ENCODE measurements at places on chromosomes 7 and 10.

GRCh38 chr10:131418681-131419080 lies 107.2 kb upstream of the TCERG1L start:
- no peak for DNase-seq

DNA sequence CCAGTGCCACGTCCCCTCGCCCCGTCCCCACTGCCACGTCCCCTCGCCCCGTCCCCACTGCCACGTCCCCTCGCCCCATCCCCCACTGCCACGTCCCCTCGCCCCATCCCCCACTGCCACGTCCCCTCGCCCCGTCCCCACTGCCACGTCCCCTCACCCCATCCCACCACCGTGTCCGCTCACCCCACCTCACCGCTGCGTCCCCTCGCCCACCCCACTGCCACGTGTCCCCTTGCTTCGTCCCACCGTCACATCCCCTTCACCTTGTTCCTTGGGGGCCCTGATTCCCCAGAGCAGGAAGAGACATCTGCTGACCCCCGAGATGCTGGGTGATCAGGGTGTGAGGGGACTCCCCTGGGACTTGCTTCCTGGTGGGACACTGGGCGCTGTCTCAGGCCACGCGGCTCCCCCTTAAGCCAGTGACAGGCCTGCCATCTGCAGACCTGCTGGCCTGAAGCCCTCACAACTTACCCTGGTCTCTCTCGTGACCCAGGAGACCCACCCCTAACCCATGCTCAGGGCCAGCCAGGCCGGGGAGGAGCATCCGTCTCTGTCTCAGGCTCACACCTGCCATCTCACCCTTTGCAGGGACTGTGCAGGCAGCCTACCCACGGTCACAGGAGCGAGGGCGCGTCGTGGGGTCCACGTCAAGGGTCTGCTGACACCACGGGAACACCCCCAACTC lies 260.4 kb downstream of the ELFN1 start:
- DNase-seq: no peak

- DNase-seq: no peak
These were observed 67.5 kb upstream of the ARHGAP21 start for GRCh38 chr10:24791084-24791726.

DNA sequence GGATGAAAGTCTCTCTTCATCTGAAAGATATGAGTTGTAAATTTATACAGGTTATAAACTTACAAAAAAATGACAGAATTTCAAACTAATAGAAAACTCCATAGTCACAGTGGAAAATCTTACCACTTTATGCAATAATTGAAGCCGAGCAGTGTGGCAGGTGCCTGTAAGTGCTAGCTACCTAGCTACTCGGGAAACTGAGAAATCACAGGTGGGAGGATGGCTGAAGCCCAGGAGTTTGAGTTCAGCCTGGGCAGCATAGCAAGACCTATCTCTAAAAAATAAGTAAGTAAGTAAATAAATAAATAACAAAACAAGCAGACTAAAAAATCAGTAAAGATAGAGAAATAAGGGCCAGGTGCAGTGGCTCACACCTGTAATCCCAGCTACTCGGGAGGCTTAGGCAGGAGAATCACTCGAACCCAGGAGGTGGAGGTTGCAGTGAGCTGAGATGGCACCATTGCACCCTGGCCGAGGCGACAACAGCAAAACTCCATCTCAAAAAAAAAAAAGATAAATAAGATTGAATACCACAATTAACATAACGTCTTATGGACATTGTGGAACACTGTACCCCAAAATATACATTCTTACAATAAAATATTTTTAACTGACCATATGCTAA lies 61.9 kb downstream of the TRIM24 start:
- no peak for DNase-seq

DNA sequence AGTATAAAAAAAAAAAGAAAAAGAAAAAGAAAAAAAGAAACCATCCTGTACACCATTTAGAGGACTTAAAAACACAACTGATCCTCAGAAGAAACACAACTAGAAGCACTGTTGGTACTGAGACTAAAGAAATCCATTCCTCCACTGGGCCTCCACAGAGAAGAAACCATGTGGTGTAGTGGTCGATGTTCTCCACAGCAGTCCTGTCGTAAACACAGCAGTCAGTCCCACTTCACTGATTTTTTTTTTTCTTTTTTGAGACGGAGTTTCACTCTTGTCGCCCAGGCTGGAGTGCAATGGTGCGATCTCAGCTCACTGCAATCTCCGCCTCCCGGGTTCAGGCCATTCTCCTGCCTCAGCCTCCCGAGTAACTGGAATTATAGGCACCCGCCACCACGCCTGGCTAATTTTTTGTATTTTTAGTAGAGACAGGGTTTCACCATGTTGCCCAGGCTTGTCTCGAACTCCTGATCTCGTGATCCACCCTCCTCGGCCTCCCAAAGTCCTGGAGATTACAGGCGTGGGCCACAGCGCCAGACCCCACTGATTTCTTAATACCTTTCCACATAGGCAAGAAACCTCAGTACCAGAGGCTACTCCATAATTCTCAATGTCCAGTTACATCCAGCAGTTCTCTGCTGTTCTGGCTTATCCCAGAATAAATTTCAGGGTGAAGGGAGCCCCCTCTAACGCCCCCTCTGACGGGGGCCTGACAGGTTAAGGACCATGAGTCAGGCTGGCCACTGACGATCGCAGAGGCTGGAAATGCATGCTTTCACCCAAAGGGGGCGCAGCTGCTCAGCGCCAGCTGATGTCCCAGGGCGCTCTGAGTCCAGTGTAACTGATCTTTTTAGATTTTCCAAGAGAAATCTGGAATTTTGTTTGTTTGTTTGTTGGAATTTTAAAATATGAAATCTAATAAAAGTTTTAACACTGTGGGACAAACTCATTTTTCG lies 24.8 kb upstream of the FFAR4 start:
- DNase-seq: no peak

GRCh38 chr7:11612737-11613136 lies 219.3 kb downstream of the THSD7A start:
- no peak for DNase-seq

DNA sequence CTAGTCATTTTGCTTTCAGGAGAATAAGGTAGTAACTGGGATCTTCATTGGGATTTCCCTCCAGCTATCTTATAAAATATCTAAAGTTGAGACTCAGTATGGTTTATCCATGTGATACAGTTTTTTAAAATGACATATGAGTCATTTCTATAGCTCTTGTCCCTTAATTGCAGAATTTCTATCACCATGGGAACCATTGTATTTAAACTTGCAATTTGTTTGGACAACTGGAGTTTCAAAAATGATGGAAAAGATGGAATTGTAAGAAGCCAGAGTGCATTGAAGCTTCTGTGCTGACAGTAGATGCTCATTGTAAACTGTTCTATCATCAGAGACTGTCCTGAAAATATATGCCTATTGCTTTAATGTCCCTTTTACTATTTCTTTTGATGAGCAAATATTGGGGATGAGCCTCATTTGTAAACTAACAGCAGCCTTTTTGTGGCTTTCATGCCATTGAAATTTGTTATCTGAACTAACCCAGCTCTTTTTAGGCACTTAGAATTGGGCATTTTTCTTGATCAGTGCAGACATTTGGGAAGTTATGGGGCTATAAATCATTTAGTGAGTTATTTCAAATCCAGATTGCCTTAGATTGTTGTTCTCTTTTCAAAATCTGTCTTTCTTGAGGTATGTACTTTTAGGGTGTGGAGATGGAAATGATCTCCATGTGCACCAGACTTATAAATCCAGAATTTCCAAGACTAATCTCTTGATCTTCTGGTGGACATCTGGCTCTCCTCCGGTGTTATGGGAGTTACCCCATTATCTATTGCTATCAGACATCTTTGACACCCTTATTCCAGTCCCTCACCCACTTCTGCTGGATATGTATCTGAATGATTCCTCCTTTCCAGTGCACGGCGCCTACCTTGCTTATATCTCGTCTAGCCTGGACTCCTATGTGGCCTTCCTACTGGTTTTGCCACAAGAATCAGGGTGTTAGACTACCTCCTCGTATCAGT lies 159.0 kb downstream of the SND1 start:
- no peak for DNase-seq

GRCh38 chr7:121385056-121385799 lies 10.9 kb downstream of the FAM3C start:
- DNase-seq: no peak

GRCh38 chr10:47241946-47242867 lies 57.8 kb upstream of the GDF10 start:
- DNase-seq: peak; percentile 43

DNA sequence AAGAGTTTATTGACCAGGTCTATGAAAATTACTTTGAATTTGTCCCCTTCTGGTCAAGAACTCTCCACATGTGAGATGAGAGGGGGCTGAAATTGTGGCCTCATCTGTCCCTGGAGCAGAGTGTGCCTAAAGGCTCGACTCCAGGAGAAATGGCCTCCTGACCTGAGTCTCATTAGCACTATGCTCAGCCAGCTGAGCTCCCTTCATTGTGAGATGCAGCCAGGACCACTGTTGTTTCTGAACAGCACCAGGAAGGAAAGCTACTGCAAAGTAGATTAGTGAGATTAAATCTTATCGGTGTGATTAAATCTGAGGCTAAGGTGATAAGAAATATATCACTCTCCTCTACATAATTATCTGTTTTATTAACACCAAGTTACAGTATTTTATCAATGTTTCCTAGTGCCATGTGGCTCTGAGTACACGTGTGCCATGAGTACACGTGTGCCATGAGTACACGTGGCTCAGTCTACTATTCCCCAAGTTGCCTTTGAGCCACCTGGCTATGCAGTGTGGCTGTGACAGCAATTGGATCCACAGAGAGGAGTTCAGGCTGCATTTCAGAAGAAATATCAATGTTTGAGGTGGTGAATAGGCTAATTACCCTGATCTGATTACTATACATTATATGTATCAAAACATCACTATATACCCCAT lies 126.9 kb downstream of the IPMK start:
- no peak for DNase-seq

DNA sequence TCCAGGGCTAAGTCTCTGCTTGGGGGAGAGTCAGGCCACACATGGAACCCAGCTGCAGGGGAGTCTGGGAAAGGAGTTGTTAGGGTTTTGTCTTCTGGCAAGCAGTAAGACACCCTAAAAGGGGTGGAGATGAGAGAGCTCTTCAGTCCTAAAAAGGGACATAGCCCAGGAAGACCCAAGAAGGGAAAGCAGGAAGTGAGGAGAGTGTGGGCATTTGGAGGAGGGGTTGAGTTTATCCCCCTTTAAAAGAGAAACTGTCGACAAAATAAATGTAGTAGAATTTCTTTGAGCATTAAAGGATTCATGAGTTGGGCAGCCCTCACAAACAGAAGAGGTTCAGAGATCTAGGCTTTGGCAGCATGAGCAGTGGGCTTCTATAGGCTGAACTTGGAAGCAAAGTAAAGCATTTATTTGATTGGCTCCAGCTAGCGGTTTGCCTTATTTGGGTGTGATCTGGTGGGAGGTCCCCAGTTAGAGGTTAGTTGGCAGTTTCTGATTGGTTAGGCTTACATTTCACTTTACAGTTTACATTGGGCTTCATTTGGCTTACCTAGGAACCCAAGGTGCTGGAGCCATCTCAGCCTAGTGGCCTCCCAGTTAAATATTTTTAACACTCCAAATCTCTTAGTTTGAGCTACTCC lies 246.7 kb downstream of the CAMK1D start:
- DNase-seq: peak; percentile 17

- DNase-seq: no peak
These were observed 170.3 kb downstream of the NRP1 start for GRCh38 chr10:33164060-33164709.

DNA sequence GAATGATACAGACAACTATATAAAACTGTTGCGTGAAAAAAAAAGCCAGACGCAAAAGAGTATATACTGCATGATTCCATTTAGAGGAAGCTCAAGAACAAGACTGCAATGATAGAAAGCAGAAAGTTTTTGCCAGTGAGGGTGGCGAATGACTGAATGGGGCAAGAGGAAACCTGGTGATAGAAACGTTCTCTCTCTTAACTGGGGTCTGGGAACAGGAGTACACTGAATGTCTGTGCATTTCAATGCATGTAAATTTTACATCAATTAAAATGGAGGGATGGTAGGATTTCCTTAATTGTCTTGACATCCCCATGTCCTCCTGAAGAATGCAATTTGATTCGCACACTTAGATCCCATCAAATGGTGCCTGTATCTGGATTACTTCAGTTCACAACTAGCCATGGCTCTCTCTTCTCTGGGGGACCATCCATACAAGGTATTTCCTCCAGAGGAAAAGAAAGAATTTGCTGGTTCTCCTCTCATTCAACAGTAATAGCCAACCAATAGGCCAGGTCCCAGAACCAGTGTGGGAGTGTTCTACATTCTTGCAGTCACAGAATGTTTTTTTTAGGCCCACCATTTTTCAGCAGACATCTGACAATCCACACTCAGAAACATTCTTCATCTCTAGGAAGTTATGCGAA lies 221.0 kb upstream of the KLF14 start:
- DNase-seq: no peak

DNA sequence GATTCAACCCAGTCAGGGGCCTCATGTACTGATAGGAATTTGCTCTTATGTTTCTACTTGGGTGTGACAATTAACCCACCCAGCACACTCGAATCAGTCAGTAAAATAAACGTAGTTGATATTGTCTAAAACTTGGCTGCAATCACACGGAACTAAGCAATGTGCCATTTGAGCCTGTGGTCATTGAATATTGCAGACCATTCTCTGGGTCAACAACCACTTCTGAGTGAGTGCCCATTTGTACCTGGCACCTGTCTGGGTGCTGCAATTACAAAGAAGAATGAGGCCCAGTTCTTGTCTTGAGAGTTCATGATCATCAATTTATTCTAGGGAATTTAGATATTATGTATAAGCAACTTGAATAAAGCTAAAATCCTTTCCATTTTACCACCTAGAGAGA lies 29.8 kb downstream of the NPY start:
- DNase-seq: no peak

DNA sequence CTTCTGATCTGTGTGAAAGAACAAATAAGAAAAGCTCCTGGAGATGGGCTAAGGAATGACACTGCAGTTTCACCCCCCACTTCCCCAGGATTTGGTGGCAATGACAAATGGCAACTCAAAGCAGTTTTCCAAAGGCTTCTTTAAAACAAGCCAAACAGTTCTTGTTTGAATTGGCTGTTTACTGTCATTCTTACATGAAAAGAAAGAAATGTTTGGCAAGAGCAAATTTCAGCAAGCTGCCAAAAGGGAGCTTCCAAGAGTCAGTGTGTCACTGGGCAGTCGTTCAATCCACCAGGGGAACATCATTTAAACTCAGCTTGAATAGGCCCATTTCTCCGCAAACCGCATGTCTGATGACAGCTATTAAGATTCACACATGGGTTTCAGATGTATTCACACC lies 119.0 kb upstream of the RHOBTB1 start:
- no peak for DNase-seq

DNA sequence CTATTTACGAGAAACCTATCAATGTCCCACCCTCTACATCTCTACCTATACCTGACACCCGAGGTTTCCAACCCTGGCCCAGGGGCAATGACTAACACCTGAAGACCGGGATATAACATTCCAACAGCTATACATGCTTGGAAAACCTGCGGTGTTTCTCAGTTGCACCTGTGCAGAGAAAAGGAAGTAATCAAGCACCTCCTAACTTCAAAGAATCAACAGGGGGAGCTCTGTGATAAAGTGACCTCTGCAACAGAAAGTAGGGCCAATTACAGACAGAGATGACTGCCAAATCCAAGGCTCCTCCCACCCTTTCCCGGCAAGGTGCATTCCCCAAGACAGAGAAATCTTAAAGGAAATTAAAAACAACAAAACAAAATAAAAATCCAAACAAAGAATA lies 41.3 kb downstream of the CCDC6 start:
- DNase-seq: no peak
